ENCODE measurements at places on chromosomes 12 and 14.

DNA sequence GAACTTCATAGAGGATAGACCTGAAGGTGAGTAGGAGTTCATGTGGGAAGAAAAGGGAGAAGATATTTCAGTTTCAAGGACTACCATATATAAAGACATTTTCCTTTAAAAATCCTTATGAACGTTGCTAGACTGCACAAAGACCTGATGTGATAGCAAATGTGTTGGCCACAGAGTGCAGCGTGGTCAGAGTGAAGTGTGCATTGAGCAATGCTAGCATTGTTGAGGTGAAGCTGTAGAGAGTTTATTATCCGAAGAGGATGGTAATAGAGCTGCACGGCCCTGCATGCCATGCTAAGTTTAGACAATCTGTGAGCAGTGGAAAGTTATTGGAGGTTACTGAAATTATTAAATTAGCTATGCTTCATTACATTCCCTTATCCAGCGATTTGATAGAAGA lies 413.0 kb downstream of the CCDC91 start:
- DNase-seq, result no peak

DNA sequence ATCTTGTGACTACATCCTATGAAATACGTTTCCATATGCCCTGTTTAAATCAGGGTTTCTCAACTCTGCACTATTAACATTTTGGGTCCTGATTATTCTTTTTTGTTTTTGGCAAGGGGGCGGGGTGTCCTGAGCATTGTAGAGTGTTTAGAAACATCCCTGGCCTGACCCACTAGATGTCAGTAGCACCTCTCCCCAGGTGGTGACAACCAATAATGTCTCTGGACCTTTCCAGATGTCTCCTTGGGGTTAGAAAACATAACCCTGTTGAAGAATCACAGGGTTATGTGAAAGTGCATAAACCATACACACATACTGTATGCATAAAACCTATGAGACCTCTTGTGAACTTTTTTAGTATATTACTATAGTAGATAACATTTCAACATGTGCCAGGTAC lies 1.4 kb downstream of the ACAD10 start:
- no peak for DNase-seq

DNA sequence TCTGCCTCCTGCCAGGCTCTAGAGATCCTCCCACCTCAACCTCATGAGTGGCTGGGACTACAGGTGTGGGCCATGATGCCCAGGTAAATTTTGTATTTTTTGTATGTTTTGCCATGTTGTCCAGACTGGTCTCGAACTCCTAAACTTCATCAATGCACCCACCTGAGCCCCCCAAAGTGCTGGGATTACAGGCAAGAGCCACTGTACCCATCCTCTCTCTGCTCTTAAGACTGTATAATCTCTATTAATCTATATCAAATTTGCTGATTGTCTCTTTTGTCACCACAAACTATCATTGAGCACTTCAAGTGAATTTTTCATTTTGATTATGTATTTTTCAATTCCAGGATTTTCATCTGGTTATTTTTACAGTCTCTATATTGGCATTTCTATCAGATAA lies 440.3 kb downstream of the NOVA1 start:
- no peak for DNase-seq

DNA sequence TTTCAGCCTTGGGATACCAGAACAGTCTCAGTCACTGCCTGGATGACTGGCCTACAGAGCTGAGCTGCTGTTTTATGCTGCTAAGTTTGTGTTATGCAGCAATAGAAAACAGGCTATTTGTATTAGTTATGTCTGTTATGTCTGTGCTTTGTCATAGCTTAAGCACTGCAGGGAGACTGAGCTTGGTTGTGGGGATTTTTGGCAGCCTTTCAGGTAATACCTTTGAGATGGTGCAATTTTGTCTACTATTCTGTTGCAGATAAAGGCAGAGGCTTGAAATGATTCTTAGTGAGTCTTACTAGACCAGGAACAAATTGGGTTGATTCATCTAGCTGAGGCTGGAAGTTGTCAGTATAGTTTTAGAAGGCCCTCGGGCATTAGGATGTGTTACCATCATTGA lies 201.3 kb upstream of the RBM19 start:
- no peak for DNase-seq

GRCh38 chr12:64782191-64782876 lies 23.1 kb upstream of the GNS start:
- DNase-seq, result no peak

DNA sequence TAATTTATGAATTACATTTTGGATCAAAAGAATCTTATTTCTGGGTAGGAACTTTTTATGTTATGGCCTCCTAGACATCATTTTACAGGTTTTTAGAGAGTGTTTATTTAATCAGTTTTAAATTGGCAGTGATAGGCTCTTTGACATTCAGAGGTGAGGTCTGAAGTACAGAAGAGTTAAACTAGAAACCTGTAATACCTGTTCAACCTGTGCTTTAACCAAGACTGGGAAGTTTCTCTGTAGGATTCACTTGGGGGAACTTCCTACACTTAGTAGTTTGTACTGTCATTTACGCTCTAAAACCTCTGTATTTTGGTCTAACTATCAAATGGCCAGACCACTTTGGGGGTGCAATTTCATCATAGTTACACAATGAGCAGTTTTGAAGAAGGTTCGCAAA lies 35.9 kb downstream of the PLEKHA5 start:
- DNase-seq, result no peak

GRCh38 chr14:24670594-24670993 lies 36.6 kb upstream of the GZMB start:
- DNase-seq, result no peak

DNA sequence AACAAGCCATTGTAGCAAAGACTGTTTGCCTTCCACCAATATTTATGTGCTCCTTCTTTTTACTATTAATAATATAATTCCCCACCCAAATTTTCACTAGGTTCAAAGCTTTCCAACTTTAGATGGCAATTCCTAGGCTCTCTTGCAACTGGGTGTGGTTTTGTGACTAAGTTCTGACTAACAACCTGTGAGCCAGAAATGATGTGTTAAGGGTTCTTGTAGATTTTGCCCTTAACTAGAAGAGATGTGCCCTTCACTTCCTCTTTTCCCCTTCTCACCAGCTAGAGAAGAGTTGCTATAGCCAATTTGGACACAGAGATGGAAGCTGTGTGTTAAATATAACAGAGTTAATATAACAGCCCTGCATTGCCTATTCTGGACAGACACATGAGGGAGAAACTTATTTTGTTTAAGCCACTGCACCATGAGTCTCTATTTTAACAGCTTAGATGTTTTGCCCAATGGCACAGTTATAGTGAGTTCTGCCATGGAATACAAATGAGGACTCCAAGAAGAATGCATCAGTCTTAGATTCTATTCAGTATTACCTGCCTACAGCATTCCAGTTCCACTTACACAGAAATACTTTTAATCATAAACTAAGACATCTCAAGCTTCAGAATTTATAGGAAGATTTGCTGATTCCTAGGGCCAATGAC lies 216.2 kb downstream of the DUSP6 start:
- DNase-seq, result no peak

DNA sequence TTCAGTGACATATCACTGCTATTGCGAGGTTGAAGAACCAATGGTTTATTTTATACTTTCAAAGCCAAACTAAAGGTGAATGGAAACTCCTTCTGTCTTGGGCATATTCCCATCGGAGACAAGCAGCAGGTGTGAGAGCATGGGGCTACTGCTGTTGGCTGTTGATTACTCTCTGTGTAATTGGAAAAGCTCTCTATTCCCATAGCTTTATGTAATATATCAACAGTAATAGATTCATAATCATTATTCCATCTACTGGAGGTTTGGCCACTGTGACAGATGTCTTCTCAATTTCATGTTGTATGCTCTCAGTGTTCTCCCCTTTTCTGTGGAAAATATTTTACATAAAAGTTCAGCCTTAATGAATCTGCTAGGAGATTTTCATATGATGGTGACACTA lies 352.0 kb downstream of the BTG1 start:
- no peak for DNase-seq

GRCh38 chr12:97939156-97939555 lies 476.6 kb downstream of the RMST start:
- DNase-seq, result no peak

- DNase-seq, result no peak
Observed at GRCh38 chr12:54374562-54375258, 9.8 kb downstream of the ZNF385A start.

GRCh38 chr12:45731190-45731775 lies 1.8 kb downstream of the ARID2 start:
- DNase-seq, result no peak

- no peak for DNase-seq
Observed at GRCh38 chr12:46265102-46265501, 3.7 kb downstream of the SLC38A1 start.

- no peak for DNase-seq
Observed at GRCh38 chr12:77352946-77353345, 287.6 kb upstream of the E2F7 start.

DNA sequence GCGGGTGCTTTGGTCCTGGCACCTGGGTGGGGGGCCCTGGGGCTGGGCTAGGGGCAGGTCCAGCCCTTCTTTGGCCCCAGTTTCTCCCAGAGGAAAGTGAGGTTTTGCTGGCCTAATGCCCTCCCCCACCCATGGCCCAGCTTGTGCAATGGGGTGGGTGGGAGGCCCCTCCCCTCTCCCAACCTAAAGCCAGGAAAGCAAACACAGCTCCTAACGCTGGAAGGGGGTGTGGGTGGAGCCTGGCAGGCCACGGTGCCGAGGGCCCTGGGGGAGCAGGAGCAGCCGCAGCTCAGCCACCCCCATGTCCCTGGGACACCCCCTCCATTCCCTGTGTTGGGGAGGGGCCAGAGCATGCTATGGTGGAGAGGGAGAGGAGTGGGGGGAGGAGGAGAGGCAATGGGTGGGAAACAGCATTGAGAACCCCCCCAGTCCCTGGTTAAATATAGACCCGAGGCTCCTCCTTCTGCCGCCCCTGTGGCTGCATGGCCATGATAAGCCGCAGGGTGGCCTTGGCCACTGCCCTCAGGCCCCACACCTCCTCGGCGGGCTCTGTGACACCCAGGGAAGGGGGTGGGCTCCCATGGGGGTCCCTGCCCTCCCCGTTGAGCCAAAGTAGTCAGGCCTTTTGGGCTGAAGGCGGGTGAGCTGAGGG lies 4.7 kb downstream of the EXOC3L4 start:
- no peak for DNase-seq

GRCh38 chr12:51759175-51759574 lies 89.3 kb downstream of the FIGNL2 start:
- no peak for DNase-seq

- no peak for DNase-seq
Observed at GRCh38 chr12:92085040-92085735, 60.5 kb downstream of the BTG1 start.

GRCh38 chr14:59622631-59623030 lies 46.0 kb upstream of the CCDC175 start:
- DNase-seq, result no peak

Data from ovary (tissue), 10 donors.